Spinal cord (tissue), 10 donors: ENCODE measurements at places on chromosomes 5 and 9.

DNA sequence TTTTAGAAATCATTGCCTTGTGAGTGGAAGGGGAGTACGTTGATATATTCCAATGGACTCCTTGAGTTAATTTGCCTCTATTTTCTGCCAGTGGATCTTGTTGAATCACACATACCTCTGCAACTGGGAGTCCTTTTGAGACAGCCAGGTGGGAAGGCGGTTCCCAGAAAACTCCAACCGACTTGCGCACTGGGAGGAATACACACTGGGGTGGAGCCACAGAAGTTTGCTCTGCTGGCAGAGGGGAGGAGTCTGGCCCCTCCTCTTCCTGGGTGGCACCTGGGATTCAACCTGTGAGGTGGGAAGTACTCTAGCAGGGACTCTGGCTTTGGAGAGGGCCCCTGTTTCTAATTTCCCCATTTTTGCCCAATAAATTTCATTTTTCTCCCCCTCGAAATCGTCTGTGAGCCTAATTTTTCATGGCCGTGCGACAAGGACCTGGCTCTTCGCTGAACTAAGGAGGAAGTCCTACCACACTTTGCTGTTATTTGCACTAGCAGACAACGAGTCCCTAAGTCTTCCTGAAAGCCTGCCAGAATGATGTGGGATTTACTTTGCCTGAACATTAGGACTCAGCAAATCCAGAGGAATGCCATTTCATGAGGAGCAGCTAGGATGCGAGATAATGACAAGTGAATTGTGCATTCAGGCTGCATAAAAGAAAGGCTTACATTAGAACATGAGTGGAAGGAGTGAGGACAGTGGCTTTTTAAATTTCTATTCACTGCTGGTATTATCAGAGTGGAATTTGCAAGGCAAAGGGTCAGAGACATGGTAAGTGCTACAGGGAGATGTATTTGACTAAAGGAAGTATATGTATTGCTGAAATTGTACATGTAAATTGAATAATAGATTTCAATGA is 67.2 kb downstream of the PRLR start:
- DNase-seq: no peak

DNA sequence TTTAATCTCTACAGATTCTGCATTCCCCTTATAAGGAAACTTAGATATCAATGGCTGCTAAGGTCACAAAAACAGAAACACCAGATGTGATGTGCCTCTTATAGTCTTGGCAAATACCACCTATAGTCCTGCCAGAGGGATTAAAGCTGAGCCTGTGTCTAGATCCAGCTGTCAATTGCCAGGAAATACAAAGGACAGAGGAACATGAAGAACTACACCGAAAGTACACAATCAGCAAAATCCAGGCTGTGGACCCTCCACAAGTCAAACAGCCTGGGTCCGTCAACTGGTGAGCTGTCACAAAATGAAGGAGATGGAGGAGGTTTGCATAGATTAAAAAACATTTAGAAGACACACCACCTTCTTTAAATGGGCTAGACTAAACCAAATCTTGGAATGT is 85.4 kb downstream of the KLF4 start:
- no peak for DNase-seq

- no peak for DNase-seq
Observed at GRCh38 chr5:149217096-149217802, 54.4 kb upstream of the AFAP1L1 start.

DNA sequence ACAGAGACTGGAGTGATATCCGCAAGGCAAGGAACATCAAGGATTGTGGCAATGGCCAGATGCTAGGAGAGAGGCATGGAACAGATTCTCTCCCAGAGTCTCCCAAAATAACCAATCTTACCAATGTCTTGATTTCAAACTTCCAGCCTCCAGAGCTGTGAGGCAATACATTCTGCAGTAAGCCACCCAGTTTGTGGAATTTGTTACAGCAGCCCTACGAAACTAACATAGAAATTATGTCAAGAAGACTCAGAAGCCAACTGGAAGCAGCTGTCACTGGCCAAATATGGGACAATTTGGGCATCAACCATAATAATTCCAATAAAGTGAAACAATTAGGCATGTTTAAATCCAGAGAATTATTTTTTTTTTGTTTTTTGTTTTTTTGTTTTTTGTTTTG is 271.1 kb downstream of the NDUFS4 start:
- DNase-seq: no peak

DNA sequence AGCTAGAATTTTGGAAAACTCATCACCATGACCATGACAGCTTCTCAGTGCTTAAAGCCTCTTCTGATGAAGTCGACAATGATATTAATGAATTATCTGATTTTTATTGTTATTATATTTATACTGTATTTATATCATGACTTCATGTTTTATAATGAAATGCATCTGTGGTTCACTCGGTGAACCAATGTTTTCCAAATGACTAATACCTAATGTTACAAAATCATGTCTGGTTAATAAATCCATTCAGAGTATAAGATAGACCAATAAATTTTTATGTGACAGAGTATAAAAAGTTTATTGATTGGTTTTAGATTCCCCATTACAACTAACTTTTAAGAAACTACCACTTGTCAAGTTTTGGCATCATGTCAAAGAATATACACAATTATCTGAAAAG is 416.5 kb downstream of the MLLT3 start:
- no peak for DNase-seq
